ENCODE measurements at places on chromosomes 3 and 15.

- DNase-seq, result no peak
Observed at GRCh38 chr3:108437439-108437838, 73.0 kb downstream of the MYH15 start.

DNA sequence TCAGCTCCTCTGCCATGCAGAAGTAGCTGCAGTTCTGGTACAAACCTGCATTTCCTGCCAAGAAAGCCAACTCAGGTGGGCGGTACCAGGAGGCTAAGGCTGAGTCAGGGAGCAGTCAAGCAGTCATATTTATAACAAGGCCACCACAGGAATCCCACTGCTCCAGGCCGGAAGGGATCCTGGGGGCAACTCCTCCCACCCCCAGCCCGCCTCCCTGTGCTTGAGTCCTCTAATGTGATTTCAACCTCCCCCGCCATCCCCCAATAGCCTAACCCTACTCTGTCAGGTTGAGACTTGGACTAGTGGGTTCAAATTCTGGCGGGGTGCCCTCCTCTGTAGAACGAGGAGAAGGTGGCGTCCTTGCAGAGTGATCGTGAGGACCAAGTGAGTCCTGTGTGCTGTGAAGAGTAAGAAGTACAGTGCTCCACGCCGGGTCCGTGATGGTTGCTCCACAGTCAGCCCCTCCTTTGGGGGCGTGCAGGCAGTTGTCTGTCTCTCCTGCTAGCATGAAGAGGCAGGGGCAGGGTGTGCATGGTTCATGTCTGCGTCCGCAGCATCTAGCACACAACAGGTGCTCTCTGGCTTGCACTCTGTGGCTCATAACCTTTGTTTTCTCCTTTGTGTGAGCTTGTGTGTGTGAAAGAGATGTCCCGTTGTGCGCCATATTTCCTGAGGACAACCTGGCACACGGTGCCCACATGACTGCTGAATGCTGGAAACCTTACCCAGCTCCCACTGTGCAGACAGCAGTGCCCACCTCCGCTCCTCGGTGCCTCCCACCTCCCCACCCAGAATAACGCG lies 78.3 kb downstream of the SMAD6 start:
- no peak for DNase-seq

GRCh38 chr3:114447545-114447944 lies 153.7 kb downstream of the TIGIT start:
- DNase-seq, result no peak

- DNase-seq, result no peak
Observed at GRCh38 chr3:49791571-49791970, 5.2 kb upstream of the IP6K1 start.

GRCh38 chr3:110413266-110413665 lies 658.4 kb upstream of the NECTIN3 start:
- DNase-seq, result no peak

DNA sequence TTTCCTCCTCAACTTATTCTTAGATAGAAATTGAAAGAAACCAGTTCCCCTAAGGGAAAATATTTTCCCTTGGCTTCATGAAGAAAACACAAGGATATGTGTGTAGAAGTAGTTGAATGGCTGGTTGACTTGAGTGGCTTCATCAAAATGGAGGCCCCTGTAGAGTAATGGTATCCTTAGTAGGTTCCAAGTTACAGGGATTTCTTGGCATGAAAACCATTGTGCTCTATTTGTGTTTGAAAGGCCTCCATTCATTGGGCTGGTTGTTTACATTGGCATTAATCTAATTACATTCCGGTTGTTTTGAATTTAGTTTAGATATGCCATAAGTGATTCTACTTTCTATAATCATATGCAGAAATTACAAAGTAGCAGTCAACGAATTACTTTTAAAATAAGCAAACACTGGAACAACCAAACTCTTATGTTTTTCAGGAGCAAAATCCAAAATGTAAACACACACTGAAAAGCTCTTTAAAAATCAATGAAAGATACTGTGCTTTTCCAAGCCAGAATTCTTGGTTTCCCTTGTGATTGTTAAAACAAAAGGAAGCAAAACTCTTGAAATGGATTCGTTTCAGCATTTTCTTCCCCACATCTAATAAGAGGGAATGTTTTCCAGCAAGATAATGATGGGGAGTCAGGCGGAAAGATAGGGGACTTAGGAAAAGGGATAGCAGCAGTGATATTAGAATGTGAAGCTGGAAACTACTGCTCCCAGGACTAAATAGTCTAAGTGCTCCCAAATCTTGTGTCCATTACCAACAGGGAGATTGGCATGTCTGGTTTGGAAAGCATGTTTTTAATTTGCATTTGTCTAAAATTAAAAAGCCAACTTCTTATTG lies 77.0 kb downstream of the EPHA3 start:
- no peak for DNase-seq

GRCh38 chr15:60523056-60523455 lies 44.1 kb upstream of the ICE2 start:
- no peak for DNase-seq

DNA sequence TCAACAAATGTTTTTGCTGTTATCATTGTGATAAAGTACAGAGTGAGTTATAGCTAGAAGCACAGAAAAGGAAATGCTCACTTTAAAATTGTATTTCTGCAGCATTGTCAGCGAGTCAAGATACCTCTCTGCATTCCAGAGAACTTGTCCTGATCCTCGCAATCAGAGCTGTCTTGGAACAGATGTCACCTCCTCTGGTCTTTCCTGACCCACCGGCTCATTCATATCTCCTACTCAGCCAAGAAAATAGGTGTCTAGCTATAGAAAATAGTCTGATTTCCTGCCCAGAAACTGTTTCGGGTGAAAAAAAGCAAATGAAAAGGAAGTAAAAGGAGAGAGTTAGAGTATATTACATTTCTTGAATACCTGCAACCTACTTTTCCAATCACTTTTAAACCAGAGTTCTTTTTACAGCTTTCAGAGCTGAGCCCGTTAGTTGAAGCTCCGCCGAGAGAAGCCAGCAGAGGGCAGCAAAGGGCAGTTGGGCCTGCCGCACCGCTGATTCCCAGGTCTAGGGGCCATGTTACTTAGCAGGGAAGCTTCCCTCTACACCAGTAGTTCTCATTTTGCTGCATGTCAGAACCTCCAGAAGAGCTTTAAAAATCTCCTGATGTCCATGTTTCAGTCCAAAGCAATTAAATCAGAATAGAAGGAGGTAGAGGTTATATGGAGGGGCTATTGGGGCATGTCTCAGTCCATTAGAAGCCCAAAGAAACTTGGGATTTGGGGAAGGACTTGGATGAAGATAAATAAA lies 185.7 kb upstream of the THRB start:
- peak; percentile 39 for DNase-seq

DNA sequence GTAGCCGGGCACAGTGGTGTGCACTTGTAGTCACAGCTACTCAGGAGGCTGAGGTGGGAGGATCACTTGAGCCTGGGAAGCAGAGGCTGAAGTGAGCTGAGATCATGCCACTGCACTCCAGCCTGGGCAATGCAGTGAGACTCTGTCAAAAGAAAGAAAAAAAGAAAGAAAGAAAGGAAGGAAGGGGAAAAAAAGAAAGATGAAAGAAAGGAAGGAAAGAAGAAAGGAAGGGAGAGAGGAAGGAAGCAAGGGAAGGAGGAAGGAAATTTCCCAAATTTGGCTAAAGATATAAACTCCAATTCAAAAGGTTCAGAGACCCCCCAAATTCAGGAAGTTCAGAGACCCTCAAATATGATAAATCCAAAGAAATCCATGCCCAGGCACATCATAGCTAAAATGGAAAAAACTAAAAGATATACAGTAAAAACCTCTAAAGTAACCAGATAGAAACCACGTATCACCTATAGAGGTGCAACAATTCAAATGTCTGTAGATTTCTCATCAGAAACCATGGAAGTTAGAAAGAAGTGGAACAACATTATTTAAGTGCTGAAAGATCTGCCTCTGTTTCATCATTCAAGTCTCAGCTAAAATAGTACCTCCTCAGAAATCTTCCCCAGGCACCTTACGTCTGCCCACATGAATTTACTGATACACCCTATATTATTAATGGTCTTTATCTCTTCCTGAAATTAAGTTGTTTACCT lies 10.7 kb downstream of the DET1 start:
- DNase-seq, result no peak

GRCh38 chr15:96889734-96890480 lies 559.4 kb downstream of the NR2F2 start:
- no peak for DNase-seq

DNA sequence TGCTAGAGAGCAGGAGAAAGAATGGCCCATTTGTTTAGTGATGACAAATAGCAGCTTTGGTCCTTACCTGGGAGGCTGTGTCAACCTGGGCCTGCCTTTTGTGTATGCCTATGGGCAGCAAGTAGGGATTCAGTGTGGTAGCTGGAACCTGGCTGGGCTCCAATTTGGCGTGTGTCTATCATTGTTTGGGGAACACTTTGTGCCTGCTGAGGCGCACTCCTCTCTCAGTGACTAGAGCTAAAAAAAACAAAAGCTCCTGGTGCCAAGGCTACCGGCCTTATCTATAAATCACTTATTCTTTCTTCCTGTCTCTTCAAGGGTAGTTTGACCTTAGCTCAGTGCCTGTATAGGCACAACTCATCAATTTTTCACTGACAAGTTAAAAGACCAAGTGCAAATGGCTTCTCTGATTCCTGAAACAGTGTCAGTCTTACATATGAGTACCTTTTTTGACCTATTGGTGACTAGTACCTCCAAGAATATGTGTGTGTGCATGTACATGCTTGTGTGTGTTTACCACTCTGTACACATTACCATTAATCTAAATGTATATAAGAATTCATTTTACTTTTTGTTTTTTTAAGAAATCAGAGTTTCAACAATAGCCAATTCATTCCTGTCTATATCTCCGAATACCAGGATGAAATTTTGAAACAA lies 54.6 kb downstream of the GMNC start:
- DNase-seq, result no peak

GRCh38 chr3:72768481-72768880 lies 79.8 kb downstream of the SHQ1 start:
- no peak for DNase-seq

DNA sequence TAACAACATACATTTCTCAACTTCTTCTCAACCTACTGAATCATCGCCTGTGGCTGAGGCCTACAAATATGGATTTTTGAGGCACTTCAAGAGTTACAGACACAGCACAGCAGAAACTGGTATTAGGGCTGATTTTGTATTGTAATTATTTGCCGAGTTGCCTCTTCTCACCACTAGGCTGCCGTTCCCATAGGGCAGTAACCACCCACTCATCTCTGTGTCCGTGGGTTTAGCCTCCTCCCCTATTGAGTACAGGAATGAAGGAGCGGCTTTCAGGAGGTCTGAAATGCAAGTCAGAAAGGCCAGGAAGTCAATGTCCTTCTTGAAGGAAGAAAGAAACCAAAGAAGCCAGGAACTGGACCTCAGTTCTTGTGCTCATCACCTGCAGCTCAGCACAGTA lies 220.8 kb downstream of the MTHFS start:
- DNase-seq, result no peak

- no peak for DNase-seq
Observed at GRCh38 chr3:193883551-193883950, 252.4 kb upstream of the HES1 start.

GRCh38 chr3:173140986-173141385 lies at the start of gene SPATA16:
TSS of gene SPATA16 (minus strand) at chr3:173141235. CDS start at chr3:173117731, 23,504 bp downstream.
- DNase-seq, result no peak

DNA sequence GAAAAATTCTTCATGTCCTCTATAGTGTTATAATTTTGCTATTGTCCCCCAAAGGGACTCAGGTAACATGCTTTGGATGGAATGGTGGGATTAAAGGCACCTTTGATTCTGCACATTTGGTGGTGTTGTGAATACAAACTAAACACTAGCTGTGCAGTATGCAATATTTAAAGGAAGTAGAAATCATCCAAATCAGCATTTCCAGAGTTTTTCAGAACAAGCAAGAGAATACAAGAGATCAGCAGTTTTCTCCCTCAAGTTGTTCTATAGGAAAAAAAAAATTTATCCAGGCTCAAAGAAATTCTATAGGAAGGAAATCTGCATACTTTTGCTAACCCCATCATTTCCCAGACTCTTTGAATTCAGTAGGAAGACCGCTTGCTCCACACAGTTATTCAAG lies 10.2 kb upstream of the ADIPOQ start:
- DNase-seq, result no peak

DNA sequence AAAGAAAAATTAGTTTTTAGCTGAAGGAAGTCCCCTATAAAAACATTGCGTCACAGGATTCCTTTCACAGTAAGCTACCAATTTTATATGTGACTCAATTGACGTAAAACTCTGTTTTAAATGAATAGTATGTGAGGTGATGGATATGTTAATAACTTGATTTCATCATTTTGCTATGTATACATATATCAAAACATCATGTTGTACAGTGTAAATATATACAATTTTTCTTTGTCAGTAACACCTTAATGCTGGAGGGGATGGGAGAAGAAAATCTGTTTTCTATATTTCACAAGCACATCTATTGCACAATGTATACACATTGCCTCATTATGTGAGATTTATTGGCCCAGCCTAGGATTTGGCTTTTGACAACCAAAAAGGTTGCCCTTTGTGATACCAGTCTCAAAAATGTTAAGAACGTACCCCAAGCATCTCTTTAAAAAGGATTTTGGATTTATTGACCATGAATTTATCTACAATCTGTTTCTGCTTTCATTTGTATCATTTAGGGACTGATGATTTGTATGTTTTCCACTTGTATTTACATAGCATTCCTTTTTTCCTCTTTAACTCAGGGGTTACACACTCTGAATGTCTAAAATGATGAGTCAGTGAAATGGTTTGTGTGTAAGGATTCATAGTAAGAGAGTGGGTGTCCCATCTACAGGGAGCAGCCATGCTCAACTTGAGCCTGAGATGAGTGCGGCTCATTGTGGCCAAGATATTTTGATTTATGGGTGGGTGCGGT lies 62.6 kb downstream of the CRTC3 start:
- no peak for DNase-seq

- DNase-seq, result no peak
Observed at GRCh38 chr3:177603148-177603603, 405.9 kb upstream of the TBL1XR1 start.

All from CMK (cell line).